HFF-Myc (cell line): ENCODE measurements at places on chromosomes 12 and 14.

- DNase-seq = no peak
Observed at GRCh38 chr12:24854017-24854416, 94.9 kb downstream of the BCAT1 start.

- DNase-seq = no peak
Observed at GRCh38 chr12:131782061-131782460, 46.1 kb upstream of the MMP17 start.

- DNase-seq = no peak
Observed at GRCh38 chr12:20547816-20548575, 147.1 kb upstream of the SLCO1C1 start.

DNA sequence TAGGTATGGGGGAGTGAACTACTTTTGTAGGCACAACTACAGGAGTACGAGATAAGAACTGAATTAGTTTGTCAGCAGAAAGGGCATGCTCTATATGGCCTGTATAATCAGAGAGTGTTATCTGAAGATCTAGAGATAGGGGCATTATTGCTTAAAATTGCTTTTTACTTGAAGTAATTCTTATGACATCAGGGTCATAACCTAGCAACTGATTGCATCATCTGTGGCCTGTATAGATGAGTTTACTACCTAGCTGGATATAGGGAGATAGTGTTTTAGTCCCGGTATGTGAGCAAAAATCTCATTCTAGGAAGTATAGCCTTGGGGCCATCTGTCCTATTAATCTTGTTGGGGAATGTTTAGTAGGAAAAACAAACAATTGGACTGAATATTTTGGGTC is 142.7 kb downstream of the TMEM117 start:
- DNase-seq = no peak

GRCh38 chr14:68815298-68816182 is 22.7 kb upstream of the ZFP36L1 start:
- DNase-seq = no peak

- DNase-seq = no peak
Observed at GRCh38 chr12:5685935-5686334, 254.0 kb downstream of the NTF3 start.
